ENCODE measurements at places on chromosomes 6 and 20. TPM values are rescaled to one million over a fixed set of nuclear protein-coding genes. Genes with fewer than 3 reads are reported as not detected.

The OGFRL1 gene
- 29.0 TPM for total RNA-seq

The PDYN gene
- not detected for total RNA-seq

The TPX2 gene
- 1.6 TPM for total RNA-seq

The FAM83C gene
- total RNA-seq: not detected

The SPATA25 gene
- total RNA-seq: 1.3 TPM

The VPS16 gene
- total RNA-seq: 34.8 TPM

The ECI2 gene
- total RNA-seq: 33.9 TPM

The HCK gene
- total RNA-seq: 49.0 TPM

The CD24 gene
- total RNA-seq: 63.6 TPM

The SGK2 gene
- total RNA-seq: 1.7 TPM

The ZNF318 gene
- 16.4 TPM for total RNA-seq

The FLRT3 gene
- 71.2 TPM for total RNA-seq

The SLC12A5 gene
- total RNA-seq: 2.0 TPM

The THEMIS gene
- total RNA-seq: 3.0 TPM

The TBXT gene
- total RNA-seq: not detected

The ARHGAP40 gene
- 0.72 TPM for total RNA-seq
